Skeletal muscle cell (primary cell): ENCODE measurements at places on chromosomes 3 and 15.

DNA sequence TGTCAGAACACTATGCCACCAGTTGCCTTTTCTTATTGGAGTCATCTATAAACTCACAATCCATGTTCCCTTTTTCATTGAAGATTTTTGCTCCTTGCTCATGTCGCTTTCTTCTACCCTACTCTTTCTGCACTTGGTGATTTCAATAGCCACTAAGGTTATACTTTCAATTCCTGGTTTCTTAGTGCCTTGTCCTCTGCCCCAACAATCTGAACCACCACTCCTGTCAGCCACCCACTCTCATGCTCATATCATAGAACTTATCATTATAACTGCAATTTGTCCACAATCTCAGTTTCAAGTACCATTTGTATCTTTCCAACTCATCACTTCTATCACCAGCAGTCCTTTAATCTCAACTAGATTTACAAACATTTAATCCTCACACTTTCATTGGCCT is 10.0 kb upstream of the GRAMD1C start:
- no peak for DNase-seq

DNA sequence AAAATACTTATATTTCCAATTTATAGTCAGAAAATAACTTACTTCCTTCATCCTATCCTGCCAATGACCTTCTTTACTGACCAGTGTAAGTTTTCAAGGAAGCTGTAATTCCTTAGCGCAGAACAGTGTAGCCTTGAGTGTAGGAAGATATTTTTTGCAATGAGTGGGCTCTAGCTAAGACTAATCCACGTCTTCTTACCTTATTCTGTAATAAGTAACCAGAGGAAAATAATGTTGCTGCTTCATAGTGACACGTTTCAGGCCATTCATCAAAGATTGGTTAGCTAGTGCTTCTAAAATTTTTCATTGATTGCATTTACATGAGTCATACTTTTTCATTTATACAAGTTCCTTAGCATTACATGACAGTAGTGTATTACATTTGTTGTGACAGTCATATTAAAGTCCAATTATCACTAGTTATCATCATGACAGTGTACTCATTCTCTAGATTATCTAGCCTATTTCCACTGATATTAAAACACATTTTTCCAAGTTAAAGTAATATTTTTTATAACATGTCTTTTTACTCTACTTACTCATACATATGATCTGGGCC is 403.8 kb upstream of the EPHA3 start:
- DNase-seq: no peak

- DNase-seq: no peak
Observed at GRCh38 chr3:149495581-149496125, 21.2 kb downstream of the TM4SF4 start.

- no peak for DNase-seq
Observed at GRCh38 chr15:58355973-58356372, 75.8 kb upstream of the LIPC start.

- peak; percentile 67 for DNase-seq
Observed at GRCh38 chr15:51227940-51228732, 110.3 kb downstream of the CYP19A1 start.

GRCh38 chr3:138434276-138434874 is at the start of gene ESYT3:
TSS of gene ESYT3 (plus strand) at chr3:138434616. CDS start at chr3:138434799, 183 bp downstream.
- no peak for DNase-seq

GRCh38 chr15:65743637-65744252 is 48.3 kb downstream of the DENND4A start:
- no peak for DNase-seq

DNA sequence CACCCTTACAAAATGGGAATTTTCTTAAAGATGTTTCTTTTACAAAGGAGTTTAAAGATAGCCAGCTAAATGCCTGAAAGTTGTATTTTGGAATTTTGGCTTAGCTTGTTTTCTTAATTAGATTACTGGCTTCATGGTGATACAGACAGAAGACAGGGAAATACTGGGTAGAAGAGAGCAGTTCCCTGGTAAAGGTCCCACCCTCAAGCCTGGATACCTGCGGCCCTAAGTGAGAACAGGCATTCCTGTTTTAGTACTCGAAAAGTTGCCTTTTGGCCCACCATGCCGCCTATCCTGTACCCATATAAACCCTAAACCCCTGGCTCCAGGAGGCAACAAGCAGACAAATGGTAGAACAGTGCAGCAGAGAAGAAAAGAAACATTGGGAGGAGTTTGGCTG is 29.4 kb downstream of the SETMAR start:
- no peak for DNase-seq

GRCh38 chr3:187066228-187066995 is 72.9 kb downstream of the RPL39L start:
- peak; percentile 7 for DNase-seq

DNA sequence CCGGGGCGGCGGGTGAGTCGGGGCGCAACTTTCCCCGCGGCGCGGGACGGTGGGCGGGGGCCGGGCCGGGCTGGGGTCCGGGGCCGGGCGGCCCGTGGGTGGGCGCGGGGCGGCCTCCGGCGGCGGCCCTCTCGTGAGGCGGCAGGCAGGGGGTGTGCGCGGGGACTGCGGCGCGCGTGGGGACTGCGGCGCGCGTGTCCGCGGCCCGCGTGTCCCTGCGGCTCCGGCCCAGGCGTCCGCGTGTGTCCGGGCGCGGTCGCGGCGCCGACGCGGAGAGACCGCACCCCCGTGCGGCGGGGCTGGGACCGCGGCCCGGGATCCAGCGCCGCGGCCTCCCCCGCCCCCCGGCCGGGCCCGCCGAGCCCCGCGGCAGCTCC is 349 bp downstream of the PLXNA1 start:
- DNase-seq: no peak

DNA sequence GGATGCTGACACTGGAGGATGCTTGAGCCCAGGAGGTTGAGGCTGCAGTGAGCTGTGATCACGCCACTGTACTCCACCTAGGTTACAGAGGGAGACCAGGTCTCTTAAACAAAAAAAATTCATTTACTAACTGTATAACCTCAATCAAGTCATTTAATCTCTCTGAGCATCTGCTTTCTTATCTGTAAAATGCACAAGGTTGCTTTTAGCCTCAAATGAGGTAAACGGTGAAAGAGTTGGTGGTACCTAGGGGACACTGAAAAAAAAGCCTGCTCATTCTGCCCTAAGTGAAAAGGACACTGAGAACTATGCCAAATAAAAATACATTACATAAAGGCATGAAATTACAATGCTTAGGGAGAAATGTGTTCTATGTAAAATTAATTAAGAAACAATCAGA is 3.4 kb downstream of the PP2D1 start:
- DNase-seq: no peak

DNA sequence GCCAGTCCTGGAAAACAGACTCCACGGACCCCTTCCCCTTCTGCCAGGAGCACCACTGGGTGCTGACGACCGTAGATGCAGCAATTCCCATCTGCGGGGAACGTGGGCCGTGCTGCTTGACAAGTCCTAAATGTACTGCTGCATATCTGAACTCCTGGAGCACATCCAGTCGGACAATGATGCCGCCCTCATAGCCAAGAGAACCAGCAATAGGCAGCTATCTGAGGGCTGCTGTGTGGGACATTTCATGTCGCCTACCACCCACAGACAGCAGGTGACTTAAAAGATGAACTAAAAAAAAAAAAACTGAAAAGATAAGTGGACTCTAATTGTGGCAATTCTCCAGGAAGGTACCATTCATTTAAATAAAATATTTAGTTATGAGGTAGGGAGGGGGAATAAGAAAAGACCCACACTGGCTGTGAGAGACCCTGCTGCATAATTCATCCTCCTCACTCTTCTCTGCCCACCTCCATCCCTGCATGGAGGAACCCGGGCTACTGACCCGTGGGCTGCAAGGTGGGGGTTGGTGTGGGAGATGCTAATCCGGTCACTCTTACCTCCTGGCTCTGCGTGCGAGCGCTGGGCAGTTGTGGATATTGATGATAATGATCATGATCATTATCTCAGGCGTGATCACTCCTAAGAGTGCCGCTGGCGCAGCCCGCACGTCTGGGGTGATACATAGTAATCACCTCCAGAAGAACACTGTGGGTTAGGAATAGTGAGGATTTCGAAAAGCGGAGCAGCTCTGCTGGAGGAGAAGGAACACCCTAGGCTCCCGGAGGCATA is 28.3 kb downstream of the ALS2CL start:
- DNase-seq: no peak

DNA sequence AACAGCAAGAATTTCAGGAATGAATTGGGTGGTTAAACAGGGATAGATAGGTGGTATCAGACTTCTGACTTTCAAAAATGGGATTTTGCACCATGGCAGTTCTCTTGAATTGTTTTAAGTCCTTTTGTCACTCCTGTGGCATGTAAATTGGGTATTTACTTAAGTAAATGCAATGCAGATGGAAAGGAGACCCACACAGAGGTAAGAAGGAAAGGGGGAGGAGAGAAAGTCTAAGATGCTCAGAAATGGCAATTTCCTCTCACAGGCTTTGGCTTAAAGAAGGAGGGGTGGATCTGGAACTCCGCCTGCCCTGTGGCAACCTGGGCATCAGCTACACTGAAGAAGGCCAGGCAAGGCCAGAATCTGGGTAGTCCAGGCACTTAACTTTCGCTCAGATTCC is 197.1 kb upstream of the UBE2E1 start:
- DNase-seq: no peak

DNA sequence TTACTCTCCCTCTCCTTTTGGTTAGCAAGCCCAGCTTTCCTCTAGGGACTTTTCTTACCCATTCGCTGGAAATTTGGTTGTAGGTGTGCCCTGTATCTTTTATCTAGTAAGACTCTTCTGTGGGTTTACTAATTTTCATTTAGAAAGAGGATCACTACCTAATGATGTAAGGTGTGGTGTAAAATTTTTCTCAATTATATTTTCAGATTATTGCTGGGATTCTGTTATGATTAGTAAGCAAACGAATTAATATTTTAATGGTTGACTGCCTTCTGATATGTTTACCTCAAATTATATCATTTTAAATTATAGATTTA is 28.5 kb downstream of the PLCL2 start:
- no peak for DNase-seq

- DNase-seq: no peak
Observed at GRCh38 chr3:86109434-86109833, 881.5 kb downstream of the VGLL3 start.

GRCh38 chr15:81117136-81117535 is 16.9 kb upstream of the CFAP161 start:
- no peak for DNase-seq

GRCh38 chr3:87045473-87045872 is 54.5 kb upstream of the VGLL3 start:
- no peak for DNase-seq

DNA sequence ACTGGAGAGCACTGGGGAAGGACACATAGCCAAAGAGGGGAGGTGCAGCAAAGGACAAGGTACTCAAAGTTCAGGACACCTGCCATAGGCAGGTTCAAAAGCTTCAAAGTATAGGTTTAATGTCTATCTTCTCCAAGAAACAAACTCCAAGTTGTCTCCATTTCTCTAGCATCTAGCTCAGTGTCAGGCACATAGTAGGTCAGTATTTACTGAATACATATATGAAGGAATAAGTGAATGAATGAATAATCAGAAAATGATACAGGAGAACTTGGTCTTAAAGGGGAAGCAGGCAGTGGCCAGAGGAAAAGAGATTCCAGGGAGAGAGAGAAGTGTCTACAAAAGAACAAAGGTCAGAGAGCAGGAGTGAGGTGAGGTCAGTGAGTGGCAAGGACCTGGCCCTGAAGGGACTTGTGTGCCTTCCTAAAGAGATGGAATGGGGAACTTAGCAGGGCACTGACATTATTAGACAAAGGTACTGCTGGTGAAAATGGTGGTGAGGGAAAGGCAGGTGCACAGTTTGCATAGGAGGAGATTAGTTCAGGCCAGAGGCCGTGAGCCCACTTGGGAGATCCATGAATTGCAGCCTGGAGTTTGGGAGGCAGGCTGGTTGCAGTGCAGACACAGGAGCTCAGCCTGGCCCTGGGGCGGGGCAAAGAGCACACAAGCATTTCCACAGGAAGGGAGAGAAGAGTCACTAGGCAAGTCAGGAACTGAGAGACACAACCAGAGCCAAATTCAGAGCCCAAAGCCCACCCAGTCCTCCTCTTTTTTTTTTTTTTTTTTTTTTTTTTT is 21.4 kb downstream of the TBC1D2B start:
- DNase-seq: no peak

GRCh38 chr3:67521053-67521646 is 133.3 kb downstream of the SUCLG2 start:
- DNase-seq: no peak
